ENCODE measurements at places on chromosomes 13 and 19.
A peak's percentile ranks its signal among the peaks of the same experiment; 100 is the strongest.

- DNase-seq: no peak
Measured at GRCh38 chr13:101152184-101152583, 264.1 kb downstream of the NALCN start.

DNA sequence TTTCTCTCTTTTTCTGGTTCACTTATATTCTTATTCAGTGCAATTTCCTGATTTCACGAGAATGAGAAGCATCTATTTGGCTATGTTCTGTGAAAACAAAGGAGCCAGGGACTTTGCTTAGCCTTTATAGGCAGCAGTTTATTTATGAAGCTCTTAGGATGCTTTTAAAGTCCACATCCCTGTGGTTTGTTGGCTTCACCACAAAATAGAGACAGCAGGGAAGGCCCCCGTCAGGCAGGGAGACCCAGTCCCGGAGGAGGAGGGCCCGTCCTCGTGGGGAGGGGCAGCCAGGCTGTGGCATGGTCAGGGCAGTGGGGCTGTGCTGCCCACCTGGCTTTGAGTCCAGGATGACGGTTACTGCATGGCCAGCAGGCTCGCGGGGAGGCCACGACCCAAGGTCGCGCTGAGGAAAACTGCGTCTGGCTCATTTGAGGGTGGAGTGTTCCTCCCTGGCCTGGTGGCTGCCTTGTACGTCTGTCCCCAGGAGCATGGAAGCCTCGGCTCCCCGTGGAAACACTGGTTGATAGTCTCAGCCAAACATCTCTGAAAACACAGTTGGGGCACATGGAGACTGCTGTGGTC lies 92.7 kb downstream of the ATP11A start:
- peak; percentile 74 for DNase-seq

DNA sequence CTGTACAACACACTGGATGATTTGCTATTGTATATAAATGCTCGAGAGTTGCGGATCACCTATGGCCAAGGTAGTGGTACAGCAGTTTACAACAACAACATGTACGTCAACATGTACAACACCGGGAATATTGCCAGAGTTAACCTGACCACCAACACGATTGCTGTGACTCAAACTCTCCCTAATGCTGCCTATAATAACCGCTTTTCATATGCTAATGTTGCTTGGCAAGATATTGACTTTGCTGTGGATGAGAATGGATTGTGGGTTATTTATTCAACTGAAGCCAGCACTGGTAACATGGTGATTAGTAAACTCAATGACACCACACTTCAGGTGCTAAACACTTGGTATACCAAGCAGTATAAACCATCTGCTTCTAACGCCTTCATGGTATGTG lies 21.5 kb downstream of the OLFM4 start:
- no peak for DNase-seq

GRCh38 chr13:113936166-113936965 lies 37.5 kb downstream of the C13orf46 start:
- no peak for DNase-seq

- no peak for DNase-seq
Measured at GRCh38 chr19:49690079-49690655, 749 bp upstream of the CPT1C start.

- no peak for DNase-seq
Measured at GRCh38 chr13:59176775-59177174, 987.0 kb downstream of the DIAPH3 start.

DNA sequence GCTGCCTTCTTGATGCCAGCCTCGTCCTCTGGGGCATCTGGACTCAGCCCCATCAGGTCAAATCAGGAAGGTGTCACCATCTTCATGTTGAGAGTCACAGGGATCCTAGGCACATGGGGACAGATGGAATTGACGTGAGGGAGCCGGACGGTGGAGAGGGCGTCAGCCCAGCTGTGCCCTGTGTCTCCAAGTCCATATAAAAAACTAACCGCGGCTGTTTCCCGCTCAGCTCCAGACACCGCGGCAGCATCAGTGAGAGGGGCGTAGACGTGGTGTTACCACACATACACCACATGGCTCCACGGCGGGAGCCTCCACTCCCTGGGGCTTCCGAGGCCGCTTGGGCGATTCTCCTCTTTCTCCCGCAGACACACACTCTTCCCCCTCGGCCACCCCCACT lies 5.6 kb upstream of the PRR36 start:
- DNase-seq: no peak

GRCh38 chr13:106381091-106381490 lies 154.4 kb downstream of the EFNB2 start:
- no peak for DNase-seq

DNA sequence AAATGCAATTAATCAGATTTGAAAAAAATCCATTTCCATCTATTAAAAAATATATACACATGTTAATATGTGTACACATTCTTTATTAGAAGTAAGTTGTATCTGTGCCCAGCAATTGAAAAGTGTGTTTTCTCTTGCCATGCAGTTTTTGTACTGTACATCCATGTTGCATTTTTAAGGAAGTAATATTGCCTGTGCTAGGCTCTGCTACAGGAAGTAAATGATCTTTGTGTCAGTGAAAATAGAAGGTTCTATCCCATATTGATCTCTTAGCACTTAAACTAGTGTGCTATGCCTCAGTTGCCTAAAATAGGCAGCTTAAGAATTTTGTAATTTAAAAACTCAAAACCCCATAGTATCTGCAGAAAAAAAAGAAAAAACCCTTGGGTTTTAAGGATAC lies 122.5 kb downstream of the CDK8 start:
- no peak for DNase-seq

DNA sequence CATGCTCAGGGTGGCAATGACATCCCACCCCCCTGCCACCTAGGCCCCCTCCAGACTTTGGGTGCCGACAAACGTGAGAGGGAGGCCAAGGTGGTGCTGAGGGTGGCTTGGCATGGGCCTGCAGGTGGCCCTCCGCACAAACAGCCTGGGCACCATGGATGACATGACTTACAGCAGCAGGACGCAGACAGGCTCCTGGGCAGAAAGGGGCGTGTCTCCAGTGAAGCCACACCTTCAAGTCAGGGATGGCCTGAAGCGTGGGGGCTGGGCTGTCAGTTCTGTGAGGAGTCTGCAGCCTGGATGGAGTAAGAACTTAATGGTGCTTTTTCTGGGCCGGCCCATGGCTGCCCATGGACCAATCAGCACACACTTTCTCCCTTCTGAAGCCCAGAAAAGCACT lies 25.3 kb downstream of the POMP start:
- no peak for DNase-seq

GRCh38 chr13:21999666-22000065 lies 328.8 kb downstream of the FGF9 start:
- DNase-seq: no peak

- DNase-seq: no peak
Measured at GRCh38 chr19:16117594-16118033, 5.9 kb downstream of the RAB8A start.

- DNase-seq: no peak
Measured at GRCh38 chr13:32415019-32415418, 12.9 kb downstream of the N4BP2L1 start.
